Eye (tissue), 1 donor: ENCODE measurements at places on chromosomes 1 and 21.

DNA sequence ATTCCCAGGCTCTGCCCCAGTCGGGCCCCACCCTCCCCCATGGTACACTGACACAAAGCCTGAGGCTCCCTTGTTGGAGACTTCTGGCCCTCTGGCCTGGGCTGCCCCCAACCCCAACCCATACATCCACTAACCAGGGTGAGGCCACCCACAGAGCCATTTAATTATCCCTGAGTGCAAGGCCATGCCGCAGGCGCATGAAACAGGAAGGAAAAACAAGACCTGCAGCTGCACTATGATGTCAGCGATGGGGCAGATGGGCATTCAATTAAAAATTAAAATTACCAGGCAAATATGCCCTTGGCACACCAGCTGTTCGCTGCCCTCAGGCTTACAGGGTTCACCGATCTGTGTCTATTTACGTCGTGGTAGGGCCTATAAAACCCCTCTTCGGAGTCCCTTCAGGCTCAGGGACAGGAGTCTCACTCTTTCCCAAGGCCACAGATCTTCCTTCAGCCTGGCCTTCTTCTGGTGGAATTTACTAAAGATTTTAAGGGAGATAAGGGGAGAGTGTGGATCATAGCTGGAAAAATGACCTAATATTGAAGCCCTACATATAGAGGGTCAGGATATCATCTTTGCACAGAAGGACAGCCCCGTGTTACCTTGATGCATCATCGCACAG is 29.6 kb upstream of the RGS16 start:
- DNase-seq = peak; percentile 92

GRCh38 chr1:9618909-9619679 is 30.4 kb downstream of the TMEM201 start:
- peak; percentile 63 for DNase-seq

- DNase-seq = no peak
These were observed 13.1 kb upstream of the TMEM61 start for GRCh38 chr1:54967372-54967771.

GRCh38 chr1:182684116-182684828 is at the start of gene RGS8:
Gene RGS8 (minus strand): TSS chr1:182684587. CDS start chr1:182669649, 14,938 bp downstream.
- DNase-seq = peak; percentile 75

DNA sequence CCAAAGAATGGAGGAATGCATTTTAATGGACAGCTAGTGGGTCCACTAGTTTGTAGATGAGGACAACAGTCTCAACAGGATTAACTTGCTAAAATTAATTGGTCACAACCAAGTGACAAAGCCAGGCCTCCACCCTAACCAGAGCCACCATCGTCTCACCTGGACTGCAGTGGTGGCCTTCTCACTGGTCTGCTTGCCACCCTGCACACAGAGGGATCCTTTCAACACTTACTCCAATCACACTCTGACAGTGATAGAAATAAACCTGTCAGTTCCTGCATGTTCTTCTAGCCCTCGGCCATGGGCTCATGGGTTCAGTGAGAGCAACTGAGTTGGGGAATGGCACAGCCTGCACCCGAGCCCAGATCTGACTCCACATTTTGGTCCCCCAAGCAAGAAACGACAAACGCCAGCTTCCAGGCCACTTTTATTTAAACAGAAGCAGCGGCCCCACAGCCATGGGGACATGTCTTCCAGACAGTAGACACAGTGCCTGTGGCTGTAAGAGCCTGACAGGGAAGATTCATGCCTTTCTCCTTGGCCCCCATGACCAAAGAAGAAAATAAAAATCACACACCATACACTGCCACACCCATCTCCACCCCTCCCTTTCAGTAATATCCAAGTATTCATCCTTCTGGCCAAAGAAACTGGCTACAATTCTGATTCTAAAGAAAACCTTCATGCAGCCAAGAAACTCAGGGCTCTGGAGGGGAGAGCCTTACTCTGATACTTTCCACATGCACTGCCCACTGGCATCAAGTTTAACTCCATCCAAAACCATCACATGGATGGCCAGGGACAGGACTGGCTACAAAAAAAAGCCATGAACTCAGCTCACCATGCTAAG is 37.6 kb downstream of the DHCR24 start:
- no peak for DNase-seq

- peak; percentile 84 for DNase-seq
These were observed 160.2 kb upstream of the COA6 start for GRCh38 chr1:234212764-234213657.

GRCh38 chr1:222275729-222276465 is 272.0 kb downstream of the HHIPL2 start:
- no peak for DNase-seq

- no peak for DNase-seq
These were observed 222.7 kb downstream of the HMCN1 start for GRCh38 chr1:185956881-185957280.

- no peak for DNase-seq
These were observed 122.0 kb downstream of the SEC16B start for GRCh38 chr1:177847843-177848242.

GRCh38 chr1:99621340-99621901 is 24.5 kb upstream of the PALMD start:
- DNase-seq = peak; percentile 11

DNA sequence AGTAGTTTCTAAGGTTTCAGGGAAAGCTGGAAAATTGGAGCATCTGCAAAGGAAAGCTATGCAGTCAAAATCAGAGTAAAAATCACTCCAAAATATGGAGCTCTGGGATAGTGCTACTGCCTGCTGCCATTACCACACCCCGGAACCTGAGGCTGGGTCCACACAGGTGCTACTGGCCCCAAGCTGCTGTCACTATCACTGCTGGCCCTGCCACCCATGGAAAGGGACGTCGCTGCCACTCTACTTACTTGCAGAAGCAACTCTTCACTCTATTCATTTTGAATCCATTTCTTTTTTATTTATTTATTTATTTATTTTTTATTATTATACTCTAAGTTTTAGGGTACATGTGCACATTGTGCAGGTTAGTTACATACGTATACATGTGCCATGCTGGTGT is 60.3 kb upstream of the RGS18 start:
- DNase-seq = no peak

DNA sequence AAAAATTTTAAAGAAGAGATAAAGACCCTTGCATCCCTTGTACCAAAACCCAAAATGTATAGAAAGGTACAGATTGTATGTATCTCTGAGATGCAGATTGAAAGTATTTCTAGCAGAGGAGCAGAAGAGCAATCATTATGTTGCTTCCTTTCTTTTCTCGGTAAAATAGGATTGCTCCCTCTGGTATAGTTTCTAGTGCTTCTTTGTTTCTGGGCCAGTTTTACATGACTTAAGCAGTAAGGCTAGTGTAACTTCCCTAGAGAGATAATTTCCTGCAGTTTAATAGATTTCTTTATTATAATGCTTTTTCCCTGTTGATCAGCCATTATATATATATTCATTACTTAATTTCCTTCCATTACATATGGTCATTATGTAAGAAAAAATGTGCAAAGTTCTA is 496.2 kb upstream of the RGS18 start:
- no peak for DNase-seq

DNA sequence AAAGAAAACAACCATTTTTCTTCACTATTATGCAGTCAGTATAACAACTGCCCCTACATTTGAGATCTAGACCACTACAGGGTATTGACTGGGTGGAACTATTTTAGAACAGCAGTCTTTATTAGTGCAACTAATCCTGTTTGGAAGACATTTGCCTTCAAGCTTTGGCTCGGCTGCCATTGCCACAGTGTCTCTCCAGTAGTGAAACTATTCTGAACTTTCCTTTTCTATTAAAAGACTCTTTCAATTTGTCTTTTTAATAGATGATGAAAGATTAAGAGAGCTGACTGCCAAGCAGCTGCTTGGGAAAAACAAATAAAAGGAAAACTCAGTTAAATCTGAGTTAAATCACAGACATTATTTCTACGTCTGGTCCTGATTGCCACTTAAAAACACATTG is 49.3 kb downstream of the LPGAT1 start:
- DNase-seq = no peak

DNA sequence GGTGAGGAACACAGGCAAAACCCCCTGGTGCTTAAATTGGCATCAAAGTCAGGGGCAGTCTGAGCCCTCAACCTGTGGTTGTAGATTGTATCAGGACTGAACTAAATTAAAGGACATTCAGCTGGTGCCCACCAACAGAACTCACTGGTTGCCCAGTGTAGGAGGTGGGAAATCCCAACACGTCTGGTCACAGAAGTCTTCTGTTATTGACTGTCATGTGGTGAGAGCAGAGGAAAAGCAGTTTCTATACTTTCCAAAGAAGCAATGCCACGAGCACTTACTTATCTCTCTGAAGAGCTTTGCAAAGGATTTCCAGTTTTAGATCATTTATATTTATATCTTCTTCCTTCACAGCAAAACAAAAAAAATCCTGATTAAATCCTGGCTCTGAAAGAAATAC is 15.0 kb upstream of the ACTA1 start:
- DNase-seq = no peak

- no peak for DNase-seq
These were observed 433.1 kb upstream of the KAZN start for GRCh38 chr1:14165371-14165801.

GRCh38 chr1:93665015-93665414 is 16.6 kb downstream of the BCAR3 start:
- DNase-seq = no peak

DNA sequence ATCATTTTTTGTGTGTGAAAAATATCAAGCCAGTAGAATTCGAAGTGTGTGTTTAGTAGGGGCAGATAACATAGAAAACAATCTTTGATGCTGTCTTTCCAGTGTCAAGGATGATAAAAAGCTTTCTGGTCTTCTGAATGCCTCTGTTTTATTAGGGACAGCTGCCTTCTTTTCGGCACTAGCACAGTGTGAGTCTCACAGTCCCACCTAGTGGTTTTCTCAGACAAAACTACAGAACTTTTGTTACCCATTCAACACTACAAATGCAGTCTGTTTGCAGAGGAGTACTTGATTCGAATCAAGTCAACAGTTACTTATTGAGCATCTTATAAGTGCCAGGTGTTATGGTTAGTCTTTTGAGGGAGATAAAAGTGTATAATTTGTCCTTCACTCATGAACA is 30.6 kb upstream of the MCOLN3 start:
- no peak for DNase-seq

DNA sequence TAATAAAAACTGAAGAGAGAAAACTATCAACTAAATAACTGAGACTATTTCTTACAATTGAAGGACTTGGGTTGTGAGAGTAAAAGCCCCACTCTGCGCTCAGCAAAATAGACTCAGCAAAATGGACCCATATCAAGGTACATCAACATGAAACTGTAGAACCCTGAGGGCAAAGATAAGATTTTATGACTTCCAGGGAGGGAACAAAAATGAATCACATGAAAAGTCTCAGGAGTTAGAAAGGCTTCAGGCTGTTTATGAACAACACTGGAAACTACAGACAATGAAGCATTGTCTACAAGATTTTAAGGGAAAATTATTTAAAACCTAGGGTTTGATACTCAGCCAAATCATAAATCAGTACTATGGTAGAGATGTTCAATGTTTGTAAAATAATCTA is 434.3 kb downstream of the PTPRC start:
- DNase-seq = no peak

GRCh38 chr1:200708769-200709168 is 29.9 kb upstream of the CAMSAP2 start:
- no peak for DNase-seq

DNA sequence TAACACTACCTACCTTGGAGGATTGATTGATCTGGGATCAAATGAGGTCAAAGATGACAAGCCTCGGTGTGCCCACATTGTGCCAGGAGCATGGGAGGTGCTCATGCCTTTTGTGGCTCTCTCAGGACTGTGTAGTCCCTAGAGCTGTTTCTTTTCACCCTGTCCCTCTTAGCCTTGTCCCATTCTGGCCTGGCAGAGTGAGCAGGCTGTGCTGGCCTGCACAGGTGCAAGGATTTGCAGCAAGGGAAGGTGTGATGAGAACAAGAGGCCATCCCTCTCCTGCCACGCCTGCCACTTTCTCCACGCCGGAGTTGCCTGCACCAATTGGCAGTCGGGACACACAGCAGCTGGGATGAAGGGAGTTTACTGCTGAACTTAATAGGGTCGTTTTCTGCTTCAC is 410.6 kb upstream of the VAMP3 start:
- no peak for DNase-seq

- DNase-seq = no peak
These were observed 827.6 kb upstream of the B3GALT2 start for GRCh38 chr1:194014014-194014413.

- DNase-seq = no peak
These were observed 62.7 kb upstream of the ATP1B1 start for GRCh38 chr1:169043823-169044222.

DNA sequence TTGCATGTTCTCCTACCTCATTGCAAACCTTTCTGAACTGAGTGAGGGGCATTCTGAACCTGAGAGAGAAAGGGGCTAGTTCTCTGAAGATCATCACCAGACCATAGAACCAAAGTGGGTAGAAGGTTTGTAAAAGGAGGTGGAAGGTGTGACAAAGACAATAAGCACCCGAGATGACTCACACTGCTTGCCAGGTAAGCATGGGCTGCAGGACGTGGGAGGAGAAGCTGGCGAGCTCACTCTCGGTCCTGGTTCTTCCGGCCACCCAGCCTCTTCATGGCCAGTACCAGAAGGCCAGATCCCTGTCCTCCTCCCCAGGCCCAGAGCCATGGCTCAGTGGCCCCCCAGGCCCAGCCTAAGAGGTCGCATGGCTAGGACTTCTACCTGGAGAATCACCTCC is 128.3 kb downstream of the TMEM53 start:
- DNase-seq = no peak

DNA sequence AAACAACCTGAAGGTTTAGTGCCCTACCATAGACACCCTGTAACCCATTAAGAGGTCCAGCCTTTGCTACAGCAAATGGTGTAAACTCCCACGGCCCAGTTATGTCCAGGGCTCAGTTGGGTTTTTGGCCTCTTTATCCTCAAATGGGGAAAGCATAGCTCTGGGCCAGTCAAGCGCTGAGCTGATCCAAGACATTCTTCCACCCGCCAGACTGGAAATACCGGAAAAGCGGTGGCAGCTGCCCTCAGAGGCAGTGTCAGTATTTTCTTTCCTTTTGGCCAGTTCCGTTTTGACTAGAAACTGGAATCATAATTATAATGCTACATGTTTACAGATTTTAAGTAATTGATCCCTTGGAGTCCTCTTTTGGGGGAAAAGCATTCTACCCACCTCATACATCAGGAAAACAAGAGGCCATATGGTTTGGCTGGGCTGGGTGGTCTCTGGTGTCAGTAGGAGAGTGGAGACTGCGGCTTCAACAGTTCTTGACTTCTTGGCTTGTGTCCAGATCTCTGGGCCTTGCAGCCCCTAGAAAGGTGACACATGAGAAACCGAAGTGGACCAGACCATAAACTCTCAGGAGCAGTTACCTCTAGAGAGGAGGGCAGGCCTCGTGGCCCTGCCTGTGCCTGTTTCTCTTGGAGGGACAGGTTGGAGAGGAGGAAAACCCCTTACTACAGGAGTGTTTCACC is 30.2 kb upstream of the CLDN14 start:
- DNase-seq = peak; percentile 28

DNA sequence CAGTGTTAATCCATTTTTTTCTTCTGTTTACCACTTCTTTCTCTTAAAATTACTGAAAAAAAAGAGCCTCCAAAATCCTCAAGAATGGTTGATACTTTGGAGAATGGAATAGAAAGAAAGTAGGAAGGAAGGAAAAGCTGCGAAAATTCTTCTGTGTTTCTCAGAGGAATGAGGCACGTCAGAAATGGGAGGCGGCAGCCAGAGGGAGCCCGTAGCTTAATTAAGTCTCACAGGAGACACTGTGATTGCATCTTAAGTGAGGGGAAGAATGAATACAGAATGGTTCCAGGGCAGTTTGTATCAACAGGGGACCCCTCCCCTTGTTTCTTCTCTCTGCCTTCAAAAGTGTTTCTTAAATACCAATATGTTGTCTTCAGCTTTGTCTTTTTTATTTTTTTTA is 1099.5 kb downstream of the PLA2G4A start:
- peak; percentile 59 for DNase-seq

GRCh38 chr1:46183079-46183847 is 7.0 kb upstream of the P3R3URF start:
- peak; percentile 48 for DNase-seq
